ENCODE measurements at places on chromosomes 2 and 18.
A peak's percentile ranks its signal among the peaks of the same experiment; 100 is the strongest.

GRCh38 chr2:213177679-213178078, 26.3 kb upstream of the IKZF2 start:
- no peak for DNase-seq

DNA sequence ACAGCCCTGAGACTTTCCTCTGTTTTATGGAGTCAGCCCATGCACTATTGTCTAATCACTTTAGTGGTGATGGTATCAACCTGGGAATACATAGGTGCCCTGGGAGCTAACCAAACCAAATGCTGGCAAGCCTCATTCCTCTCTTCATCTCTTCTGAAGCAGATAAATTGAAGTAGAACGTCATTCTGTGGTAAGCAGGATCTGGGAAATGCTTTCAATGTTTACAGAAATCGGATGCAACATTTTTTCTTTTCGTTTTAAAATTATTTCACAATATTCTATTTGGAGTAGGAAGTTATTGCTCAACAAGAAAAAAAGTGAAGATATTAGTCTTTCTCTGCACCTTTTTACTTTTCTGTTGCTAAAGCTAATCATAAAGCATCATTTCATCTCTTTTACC, 114.2 kb downstream of the RBMS1 start:
- DNase-seq = no peak

GRCh38 chr2:25324905-25325592, 16.7 kb downstream of the DNMT3A start:
- no peak for DNase-seq

GRCh38 chr2:196515051-196515450, 124.5 kb upstream of the CCDC150 start:
- DNase-seq = no peak

DNA sequence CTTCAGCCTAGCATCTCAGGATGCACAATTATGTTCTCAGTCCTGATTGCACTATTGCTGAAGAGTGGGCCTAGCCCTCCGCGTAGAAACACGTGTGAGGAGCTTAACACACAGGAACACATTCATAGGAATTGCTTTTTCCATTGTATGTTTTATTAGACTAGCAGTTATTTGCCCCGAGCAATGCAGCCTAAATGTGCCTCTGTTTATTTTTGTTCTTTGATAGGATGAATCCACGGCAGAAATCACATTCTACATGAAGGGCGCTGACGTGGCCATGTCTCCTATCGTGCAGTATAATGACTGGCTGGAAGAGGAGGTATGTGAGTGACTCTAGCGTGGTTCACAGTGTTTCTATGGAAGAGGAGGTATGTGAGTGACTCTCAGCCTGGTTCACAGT, 65.9 kb upstream of the NFATC1 start:
- peak; percentile 42 for DNase-seq

- peak; percentile 75 for DNase-seq
Observed at GRCh38 chr2:186590759-186591505, 1.1 kb downstream of the ITGAV start.

DNA sequence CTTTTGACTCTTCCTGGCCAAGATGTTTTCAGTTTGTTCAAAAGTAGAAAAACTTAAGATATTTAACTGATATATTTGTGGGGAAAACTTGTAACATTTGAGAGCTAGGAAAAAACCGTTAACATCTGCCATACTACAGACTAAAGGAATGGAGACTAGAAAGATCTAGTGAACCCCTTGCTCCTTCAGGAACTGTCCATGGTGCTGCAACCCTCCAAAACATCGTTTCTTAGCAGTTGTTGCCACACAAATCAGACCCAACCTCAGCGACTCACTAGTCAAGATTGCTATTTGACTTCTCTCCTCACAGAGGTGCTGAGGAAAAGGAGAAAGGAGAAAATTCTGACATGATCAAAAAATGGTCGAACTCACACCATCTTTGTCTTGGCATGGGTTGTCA, 393.8 kb upstream of the LYPD1 start:
- no peak for DNase-seq

- DNase-seq = no peak
Observed at GRCh38 chr2:97808816-97809215, 95.4 kb downstream of the ZAP70 start.

DNA sequence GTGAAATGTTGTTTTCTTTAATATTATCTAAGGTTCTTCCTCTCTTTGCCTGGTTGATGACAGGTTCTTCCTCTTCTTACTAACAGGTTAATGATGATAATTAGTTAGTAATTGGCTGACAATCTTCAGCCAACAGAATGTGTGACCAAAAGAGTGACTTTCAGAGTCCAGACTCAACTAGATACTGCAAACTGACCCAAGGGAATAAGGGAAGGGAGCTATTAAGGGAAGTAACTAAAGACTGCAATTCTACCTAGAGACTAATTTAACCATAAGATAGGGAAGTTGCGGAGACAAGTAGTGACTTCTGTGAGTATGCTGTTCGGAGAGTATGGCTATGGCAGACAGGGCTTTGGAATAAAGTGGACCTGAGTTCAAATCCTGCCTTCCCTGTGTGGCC, 127.3 kb upstream of the TACR1 start:
- no peak for DNase-seq

GRCh38 chr2:148221926-148222325, 201.0 kb downstream of the MBD5 start:
- no peak for DNase-seq

DNA sequence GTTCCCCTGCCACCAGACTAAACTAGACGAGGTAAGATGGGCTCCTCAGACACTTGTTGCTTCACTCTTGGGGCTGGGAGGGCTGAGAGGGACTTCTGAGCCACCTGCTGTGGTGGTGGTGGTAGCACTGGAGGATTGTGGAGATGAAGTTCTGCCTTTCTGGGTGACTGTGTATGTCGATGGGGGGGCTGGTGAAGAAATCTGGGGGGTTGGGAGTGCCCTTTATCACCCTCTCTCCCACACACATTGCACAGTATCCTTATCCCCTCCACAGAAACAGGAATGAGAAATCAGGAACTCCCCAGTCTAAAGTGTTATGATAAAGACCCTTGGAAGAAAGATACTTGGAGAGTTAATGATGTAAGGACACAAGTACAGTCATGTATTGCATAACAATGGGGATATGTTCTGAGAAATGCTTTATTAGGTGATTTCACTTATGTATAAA, 38.5 kb downstream of the HK2 start:
- no peak for DNase-seq

- DNase-seq = no peak
Observed at GRCh38 chr2:110903548-110903947, 171.2 kb downstream of the ACOXL start.

DNA sequence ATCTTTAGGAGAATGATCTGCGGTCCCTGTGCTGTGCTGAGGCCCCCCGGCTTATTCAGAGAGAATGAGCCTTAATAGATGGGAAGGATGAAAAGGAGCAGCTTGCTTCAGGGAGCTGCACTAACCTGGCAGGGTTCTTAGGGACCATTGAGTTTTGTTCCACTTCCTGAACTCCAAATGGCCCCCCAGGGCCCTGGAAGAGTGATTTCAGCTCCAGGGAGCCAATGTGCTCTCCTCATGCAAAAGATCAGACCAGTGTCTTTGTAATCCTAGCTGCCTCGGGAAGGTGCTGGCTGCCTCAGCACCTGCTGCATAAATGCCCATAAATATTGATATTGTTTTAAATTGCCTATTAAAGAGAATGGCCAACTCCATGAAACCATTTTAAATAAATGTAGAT, 210.2 kb downstream of the NCK2 start:
- no peak for DNase-seq

DNA sequence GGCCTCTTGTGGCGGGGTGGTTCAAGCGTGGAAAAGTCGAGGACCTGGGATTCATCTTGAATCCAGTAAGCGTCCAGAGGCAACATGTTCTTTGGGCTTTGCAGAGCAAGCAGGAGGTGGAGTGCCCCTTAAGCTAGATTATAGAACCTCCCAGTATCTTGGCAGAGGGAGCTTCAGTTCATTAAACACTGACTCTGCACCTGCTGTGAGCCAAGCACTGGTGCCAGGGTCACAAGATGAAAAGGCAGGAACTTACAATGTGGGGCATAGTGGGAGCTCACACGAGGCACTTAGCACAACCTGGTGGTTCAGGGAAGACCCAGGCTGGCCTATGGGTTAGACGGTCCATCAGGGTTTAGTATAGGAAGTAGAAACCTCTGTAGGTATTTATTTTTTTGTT, 7.4 kb upstream of the FZD5 start:
- DNase-seq = no peak

DNA sequence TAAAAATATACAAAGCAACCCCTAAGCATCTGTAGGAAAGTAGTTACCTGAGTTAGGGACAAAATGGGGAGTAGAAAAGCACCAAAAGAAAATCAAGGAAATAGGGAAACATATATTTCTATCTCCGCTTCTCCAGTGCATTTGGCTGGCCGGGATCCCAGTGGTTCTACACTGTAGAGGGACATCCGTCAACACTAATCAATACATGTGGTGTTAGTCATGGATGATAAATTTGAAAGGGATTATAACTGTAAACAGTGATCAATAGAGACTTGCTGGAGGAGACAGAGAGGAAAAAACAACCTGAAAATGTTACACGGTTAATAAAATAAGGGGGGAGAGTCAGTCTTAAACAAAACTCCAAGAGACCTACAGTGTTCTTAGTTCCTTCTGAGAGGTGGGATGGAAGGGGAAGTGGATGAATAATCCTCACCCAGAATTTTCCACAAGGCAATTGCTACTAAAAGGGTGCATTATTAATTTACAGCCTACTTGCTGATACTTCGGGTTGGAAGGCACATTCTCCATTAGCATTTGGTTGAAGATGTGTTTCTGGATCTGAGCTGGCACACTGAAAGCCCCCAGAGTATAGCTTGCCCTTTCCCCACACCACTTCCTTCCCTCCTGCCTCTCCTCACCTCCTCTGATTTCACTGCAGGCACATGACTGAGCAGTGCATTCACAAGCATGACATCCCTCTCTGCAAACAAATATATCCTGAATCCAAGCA, 530.0 kb downstream of the BCL11A start:
- no peak for DNase-seq

DNA sequence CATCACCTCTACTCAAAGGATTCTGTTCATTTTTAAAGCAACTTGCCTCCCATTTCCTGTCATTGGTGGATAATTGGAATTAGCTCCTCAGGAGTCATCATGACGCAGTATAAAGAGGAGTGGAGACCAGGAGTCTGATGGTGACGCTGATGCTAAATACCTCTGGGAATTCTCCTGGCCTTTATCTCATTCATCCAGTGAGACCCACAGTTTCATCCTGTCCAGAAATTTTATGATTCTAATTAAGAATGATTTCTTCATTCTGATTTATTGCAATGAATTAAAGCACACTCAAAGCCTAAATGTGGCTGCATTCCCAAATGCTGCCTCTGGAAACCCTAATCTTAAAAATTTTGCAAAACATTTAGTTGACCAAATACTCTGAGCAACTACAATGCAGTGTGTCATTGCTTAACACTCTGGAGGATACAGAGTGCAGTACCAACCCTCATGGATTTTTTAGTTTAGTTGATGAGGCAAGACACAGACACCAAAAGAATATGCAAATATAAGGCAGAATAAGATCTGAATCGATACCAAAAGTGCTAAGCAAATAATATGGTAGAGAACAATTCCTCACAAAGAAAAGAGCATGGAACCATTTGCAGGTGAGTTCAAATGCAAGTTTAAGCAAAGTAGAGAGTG, 236.2 kb downstream of the ETAA1 start:
- DNase-seq = no peak

GRCh38 chr2:67645280-67646138, 248.4 kb downstream of the ETAA1 start:
- no peak for DNase-seq

- no peak for DNase-seq
Observed at GRCh38 chr18:59915606-59916005, 15.8 kb downstream of the PMAIP1 start.

DNA sequence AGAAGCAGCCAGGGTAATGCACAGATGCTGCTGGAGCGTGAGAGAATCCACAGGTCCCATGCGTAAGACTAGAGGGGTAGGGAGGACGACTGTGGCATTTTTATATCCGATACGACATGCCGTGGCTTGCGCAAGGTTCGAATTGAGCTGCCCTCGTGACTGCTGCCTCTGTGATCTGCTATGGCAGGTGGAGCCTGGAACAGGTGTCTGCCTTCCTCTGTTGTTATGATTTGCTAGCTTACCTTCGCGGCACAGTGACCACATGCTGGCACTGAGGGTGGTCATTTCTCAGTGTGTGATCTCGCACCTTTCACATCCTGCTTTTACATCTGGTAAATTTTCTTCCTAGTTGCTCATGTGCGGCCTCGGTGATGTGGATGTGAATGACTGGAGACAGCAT, 240.2 kb downstream of the ALPK2 start:
- DNase-seq = no peak

DNA sequence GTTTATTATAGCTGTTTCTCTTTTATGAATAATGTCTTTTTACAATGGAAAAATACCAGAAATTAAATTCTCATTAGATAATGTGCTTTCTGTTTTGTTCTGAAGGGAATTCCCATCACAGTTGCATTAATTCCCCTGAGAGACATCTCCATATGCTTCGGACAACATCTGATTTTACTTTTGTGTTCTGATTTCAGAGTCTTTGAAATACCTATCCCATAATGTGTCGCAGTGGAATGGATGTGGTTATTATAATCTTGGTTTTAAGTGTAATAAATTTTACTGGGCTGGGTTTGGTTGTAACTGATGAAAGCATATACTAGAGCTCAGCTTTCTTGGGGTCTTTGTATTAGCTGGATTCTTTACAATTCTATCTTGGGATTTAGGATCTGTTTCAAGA, 12.5 kb downstream of the SPTBN1 start:
- no peak for DNase-seq

GRCh38 chr2:112803691-112804521, 19.6 kb upstream of the IL1A start:
- no peak for DNase-seq

- no peak for DNase-seq
Observed at GRCh38 chr18:4987452-4988405, 209.3 kb downstream of the AKAIN1 start.

DNA sequence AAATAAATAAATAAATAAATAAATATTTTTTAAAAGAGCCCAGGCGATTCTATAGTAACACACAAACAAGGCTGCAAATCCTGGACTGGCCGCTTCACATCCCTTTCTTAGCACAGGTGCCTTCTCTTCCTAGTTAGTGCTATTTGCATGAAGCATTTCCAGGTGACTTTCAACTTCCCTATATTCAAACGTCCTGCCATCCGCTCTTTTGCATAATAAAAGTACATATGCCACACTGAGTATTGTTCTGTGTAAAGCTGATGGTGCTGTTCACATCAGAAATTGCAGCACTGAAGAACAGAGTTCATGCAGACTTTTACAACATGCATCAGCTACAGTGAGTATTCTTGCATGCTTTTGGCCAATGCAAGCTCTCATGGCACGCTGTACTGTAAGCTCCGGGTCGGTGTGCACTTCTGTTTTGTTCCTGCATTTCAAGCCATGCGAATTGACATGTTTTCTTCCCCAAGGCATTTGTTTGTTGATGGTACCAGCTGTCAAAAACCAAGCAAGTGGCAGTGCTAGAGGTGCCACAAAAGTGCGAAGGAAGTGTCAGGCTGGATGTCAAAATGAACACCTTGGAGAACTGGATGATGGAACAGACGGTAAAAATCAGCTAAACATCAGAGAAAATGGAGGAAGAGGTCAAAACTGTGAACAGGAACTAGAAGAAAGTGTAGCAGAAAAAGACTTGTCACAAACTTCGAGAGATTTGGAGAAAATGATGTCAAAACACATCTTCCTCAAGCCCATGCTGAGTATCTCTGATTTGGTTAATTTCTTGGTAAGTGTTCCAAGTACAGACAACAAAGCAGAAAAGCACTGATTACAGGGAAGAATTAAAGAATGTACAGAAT, 25.5 kb upstream of the CEP68 start:
- no peak for DNase-seq
